Activated T-cell treated with anti-CD3 and anti-CD28 coated beads for 1 hour (primary cell): ENCODE measurements at places on chromosomes 2 and 18.

- DNase-seq = no peak
Observed at GRCh38 chr2:16661526-16661925, 4.1 kb downstream of the CYRIA start.

GRCh38 chr2:130389358-130389757 lies 33.5 kb downstream of the PTPN18 start:
- no peak for DNase-seq

DNA sequence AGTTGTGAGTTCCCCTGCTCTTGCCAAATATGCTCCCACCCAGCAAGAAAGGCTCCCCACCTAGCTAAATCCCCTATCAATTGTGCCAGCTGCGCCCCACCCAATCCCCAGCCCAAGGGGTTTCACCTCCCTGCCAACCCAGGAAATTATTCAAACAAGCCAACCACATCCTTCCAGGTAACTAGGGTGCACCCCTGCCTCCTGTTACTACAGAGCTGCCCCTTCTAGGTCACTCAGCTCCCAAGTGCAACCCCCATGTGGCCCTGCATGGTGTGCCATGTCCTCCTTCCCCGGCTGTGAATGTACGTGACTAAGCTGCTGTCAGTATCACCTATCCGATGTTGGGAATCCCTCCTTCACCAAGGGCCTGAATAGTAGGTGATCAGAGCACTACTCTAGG lies 91.2 kb upstream of the LDAH start:
- DNase-seq = no peak

DNA sequence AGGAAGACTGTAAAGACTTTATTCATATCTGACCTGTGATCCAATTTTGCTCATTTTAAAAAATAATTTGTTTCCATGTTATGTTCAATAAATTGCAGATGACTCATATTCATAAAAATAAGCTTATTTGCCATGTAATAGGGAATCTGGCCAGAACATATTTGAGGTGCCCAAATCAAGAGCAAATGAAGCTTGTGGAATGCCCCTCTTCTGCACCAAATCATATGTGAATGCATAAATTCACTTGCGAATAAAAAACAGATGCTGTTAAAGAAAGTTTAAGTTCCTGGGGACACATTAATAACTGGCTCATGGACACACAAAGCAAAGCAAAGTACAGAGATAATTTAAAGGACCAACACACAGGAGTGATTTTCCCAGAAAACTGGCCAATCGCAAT lies 279.0 kb upstream of the CDH2 start:
- DNase-seq = no peak

DNA sequence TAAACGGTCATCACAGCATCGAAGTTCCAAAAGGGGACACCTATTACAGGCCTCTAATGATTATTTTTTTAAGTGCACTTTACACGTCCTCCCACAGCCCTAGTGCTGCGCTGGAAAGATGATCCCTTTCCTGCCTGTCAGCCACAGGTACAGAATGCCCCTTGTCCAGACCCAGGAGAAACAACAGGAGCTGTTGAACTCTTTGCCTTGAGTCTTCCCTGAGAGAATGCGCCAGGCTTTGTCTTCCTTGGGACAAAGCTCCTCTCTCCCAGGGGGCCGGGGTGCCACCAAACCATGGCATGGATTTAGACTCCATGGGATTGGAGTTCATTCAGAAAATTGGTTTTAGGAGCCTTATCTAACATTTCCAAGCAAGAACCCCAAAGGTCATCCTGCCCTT lies 319.0 kb upstream of the SOX11 start:
- DNase-seq = no peak

DNA sequence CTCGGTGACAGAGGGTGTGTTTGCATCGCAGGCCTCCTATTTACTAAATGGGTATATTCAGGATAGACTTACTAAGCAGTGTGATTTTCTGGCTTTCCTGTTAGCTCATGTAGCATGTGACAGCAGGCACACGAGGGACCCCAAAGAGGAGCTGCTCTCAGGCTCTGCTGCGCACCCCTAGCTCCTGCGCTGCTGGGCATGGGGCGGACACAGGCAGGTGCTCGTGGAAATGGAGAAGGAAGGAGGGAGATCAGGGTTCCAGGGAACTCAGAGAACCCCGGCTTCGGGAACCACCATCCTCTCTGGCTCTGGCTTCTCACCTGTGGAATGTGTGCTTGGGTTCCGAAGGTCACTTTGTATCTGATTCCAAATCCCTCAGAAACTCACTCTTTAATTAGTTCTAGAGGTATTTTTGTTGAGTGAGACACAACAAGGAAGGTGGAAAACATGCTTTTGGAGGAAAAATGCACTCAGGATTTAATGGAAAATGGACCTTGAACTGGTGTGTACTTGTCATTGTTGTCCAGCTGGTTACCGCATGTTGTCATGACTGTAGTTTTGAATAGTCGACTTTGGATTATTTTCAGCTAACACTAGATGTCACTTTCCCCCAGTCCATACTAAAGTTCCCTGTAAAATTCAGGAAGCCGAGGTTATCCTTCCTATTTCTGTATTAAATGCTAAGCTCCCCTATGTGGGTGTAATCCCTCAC lies 3.5 kb downstream of the SNTG2 start:
- no peak for DNase-seq

GRCh38 chr2:196551014-196551413 lies 88.5 kb upstream of the CCDC150 start:
- DNase-seq = no peak

DNA sequence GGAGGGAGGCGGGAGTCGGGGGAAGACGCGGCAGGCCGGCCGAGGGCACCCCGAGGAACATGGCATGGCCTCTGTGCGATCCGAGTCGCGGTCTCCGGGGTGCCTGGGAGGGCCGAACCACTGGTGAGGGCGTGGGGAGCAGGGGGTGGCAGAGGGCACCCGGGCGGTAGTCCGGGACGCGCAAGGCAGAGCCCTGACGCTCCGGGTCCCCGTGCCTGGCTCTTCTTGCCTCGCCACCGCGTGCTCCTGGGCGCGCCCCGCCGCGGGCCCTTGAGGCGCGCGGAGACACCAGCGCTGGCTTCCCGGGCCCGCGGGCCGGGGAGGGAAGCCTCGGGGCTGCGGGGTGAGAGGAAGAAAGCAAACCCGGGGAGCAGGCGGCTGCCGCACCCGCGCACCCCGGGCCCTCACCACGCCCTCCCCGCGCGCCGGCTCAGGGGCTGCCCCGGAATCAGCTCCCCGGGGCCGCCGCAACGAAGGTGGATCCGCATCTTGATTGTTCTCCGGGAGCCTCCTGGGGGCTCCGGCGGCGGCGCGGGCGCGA lies 4.3 kb downstream of the SOX11 start:
- no peak for DNase-seq

- DNase-seq = no peak
Observed at GRCh38 chr2:232310121-232310520, 68.4 kb upstream of the ALPP start.

- no peak for DNase-seq
Observed at GRCh38 chr2:68043032-68043431, 19.8 kb downstream of the C1D start.

DNA sequence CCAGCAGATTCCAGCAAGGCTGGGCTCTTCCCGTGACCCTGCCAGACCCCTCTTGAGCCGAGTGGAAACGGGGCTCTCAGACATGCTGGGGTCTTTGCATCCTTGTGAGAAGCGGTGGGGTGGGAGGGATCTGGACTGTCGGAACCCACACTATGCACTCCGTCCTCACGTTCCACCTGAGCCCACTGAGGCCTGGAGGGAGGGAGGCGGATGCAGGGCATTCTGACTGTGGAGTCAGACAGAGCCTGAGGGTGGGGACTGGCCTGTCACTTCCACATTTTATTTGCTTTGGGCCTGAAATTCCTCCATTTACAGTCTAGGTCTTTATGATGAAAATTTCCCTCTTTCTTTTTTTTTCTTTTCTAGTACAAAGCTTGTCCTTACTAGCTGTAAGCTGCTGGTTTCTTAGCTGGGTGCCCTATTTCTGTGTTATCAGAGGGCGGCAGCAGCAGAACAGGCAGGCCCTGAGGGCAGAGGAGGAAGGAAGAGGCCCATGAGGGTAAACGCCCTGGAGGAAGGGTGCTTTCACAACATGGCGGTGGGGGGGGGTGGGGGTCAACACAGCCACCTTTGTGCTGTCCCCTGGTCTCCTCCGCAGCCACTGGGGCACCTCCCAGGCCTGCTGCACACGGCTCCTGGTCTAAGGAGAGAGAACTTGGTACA lies 373.5 kb upstream of the MYT1L start:
- DNase-seq = no peak

DNA sequence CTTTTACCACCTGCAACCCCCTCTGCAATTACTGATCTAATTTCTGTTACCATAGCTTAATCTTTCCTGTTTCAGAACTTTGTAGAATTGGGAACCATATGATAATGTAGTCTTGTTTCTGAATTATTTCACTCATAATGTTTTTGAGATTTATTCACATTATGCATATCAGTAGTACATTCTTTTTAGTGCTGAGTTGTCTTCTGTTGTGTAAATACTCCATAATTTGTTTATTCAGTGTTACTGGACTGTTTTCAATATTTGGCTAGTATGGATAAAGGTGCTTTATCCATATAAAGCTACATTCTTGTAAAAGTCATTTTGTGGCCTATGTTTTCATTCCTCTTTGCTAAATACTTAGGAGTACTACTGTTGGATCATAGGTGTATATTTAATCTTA lies 152.5 kb downstream of the TAF4B start:
- DNase-seq = no peak

DNA sequence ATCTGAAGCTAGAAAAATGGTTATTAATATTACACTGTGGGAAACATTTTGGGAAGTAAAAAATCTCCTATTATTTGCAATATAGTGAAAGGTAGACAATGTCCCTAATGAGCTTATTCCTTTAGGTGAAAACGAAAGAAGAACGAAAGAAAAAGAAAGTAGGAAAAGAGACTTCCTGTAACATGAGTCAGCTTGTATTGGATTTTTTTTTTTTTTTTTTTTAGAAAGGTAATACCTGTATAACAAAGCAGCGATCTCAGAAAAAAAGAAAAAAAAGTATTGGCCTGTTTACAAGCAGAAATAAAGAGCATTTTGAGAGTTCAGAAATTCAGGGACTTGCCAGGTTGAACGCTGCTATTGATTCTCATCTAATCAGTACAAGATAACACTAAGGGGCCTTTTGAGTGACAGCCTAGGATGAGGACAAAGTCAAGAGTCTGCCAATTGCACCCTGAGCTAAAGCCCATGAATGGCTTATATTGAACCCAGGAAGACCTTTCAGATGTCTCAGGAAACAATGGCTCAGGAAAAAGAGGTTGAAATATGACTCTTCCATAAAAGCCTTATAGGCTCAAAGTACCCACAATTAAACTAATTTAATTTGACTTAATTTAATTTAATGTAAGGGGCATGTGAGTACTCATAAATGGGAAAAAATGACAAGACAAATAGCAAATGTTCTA lies 615.6 kb upstream of the CDH2 start:
- DNase-seq = no peak

DNA sequence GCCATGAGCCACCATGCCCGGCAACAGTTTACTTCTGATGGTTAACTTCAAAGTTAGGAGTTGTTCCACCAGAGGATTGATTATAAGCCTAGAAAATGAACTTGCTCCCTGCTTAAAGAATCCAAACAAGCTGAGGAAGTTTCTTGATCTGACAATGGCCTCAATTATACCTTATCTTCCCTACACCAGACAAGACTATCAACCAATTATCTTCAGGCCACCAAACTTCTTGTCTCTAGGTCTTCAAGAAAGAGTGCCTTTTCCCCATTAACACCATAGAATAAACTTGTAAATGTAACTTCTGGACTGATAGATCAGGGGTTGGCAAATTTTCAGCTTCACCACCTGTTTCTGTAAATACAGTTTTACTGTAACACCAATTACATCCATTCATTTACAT lies 15.0 kb downstream of the ZC3H8 start:
- no peak for DNase-seq

DNA sequence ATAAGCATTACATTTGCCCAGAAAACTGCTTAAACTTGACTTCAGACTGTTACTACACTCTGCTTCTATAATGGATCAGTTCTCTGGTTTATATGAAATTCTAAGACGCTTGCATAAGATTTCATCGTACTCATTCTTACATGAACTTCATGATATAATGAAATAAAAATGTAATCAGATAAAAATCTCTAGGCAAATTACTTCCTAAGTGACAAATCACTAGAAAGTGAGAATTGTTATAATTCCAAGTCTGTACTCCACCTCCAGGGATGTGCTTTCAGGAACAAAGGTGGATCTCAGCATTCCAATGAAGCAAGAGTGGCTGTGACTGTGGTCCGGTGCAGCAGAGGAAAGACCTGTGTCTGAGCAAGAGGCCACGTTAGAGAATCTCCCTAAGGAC lies 226.2 kb downstream of the PIEZO2 start:
- DNase-seq = no peak

- no peak for DNase-seq
Observed at GRCh38 chr2:37349231-37349860, 4.9 kb downstream of the QPCT start.

DNA sequence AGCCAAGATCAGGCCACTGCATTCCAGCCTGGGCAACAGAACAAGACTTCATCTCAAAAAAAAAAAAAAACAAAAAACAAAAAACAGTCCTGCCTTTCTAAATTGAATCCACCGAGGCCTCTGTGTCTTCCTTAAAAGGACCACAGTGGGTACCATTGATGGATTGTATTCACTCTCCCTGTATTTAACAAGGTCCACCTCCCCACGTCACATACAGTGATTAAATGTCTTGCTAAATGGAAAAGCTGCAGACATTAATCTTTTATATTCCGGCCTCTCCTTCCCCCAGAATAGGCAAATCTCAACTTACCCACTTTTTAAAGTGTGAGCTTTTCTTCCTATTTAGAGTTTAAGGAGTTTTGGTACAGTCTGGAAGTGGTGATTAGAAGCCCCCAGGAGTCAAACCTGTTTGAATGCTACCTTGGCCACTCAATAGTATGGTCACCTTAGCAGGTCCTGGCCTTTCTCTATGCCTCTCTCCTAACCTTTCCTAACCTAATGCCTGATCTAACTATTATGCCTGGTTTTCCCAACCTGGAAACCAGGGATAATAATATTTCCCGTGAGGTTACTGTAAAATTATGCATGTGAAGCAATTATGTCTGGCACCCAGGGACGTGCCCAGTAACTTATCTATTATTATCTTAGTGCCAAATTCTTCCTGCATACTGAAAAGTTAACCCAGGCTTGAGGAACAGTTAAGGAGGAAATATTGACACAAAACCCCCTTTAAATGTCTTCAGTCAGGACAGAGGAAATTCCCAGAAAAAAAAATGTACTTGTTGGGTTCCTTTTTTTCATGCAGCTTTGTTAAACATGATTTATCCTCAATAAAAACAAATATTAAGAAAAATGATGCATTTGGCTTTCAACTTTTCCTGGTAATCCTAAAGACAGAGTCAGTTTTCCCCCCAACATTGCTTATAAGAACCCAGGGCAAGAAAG lies 3.1 kb downstream of the NFE2L2 start:
- DNase-seq = no peak

GRCh38 chr2:150109028-150109427 lies 378.4 kb downstream of the RND3 start:
- DNase-seq = no peak
